ENCODE measurements at places on chromosomes 2 and 18.
A peak's percentile ranks its signal among the peaks of the same experiment; 100 is the strongest.

DNA sequence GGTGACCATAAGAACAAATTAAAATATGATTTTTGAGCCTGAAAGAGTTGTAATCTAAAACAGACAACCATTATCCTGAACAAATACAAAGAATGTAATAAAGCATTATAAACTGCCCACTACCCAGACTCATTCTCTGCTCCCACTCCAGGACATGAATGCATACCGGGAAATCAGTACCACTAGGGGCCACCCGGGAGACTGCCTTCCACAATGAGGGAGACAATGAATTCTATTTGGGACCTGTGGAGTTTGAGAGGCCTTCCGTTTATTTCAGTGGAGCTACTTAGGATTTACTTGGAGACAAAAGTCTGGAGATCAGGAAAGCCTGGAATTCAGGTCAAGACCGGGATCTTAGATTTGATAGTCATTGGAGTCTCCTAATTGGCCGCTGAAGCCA, 50.0 kb downstream of the NAB1 start:
- no peak for DNase-seq

DNA sequence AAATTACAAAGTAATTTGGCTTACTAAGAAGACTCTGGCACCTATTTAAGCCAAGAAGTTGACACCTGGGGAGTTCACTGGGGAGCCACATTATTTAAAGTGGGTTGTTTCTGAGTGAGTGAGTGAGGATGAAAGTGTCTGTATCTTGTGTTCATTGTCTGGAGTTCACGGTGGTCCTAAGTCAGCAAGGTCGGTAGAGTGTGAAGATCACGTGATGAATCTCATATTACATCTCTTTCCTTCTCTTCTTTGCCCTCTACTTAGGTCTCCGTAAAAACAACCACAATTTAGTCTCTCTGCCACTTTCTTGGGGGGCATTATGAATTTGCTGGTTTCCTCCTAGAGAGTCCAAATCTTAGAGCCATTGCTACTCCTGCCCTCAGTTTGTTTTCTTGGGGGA, 67.8 kb downstream of the DIS3L2 start:
- no peak for DNase-seq

DNA sequence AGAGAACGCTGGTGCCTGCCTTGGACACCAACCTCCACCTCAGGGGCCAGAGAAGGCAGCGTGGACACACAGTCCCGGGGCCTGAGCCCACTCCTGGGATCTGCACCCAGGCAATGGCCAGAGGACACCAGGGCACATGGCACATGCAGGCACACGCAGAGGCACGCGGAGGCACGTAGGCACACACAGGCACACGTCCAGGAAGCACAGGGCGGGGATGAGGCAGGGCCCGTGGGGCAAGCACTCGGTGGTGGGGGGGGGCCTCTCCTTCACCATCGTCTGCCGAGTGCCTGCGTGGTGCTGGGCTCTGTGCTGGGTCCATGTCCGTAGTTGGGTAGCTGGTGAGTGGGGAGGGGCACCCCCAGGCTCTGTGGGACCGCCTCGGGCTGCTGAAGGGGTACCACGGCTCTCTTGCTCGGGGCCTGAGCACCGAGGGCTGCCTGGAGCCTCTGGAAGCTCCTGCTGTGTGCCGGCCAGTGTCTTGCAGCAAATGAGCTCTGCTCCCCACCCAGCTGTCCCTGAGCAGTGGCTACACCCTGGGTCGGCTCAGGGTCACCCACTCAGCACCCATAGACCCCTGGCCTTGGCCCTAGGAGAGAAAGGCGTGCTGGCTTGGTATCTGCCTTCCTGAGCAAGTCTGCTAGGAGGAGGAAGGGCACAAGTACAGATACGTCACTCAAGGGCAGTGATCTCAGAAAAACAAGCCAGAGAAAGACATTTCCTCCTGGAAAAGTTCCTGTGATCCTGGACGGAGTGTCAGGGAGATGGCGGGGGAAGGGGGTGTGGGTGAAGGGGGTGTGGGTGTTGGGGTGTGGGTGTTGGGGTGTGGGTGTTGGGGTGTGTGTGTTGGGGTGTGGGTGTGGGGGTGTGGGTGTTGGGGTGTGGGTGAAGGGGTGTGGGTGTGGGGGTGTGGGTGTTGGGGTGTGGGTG, 26.4 kb downstream of the RTP5 start:
- peak; percentile 88 for DNase-seq

- DNase-seq = no peak
These were observed 117.7 kb upstream of the SMIM21 start for GRCh38 chr18:75545189-75545588.

DNA sequence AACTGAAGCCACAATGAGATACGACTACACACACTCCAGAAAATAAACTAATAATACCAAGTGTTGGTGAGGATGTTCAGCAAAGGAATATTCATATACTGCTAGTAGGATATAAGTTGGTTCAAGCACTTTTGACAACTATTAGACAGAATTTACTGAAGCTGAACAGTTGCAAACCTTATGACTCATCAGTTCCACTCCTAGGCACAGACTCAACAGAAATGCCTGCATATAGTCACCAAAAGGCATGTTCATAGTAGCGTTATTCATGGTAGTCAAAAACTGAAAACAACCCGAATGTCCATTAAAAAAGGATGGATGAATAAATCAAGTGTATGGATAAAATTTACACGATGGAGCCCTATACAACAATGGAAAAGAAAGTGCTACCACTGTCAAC, 232.0 kb downstream of the ANAPC1 start:
- no peak for DNase-seq

- DNase-seq = no peak
These were observed 159.2 kb downstream of the DTNB start for GRCh38 chr2:25514043-25514637.

DNA sequence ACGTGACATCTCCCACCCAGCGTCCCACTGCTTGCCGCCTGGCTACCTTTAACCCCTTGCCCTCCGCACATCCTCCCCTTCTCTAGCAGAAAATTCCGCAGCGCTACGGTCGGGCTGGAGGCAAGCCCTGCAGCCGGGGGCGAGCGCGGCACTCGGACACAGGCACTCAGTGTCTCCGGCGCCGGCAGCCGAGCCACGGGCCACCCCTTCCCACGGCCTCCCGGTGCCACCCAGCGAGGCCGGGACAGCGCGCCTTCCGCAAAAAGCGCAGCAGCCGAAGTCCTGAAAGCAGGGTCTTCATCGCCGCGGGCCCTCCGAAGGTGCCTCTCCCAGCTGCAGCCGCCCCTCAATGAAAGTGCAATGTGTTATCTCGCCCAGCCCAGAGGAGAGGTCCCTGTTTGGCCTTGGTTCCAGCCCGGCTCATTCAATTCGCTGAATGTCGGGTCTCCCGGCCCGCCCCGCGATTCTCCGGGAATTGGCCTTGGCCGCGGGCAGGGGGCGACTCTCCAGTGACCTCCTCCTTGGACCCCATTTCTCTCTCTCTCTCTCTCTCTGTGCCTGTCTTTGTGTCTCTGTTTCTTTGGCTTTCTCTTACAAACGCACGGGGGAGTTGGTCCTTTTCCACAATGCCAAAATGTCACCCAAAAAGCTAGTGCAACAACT, 1.1 kb downstream of the DLGAP1 start:
- no peak for DNase-seq

GRCh38 chr2:132645722-132646539, 24.1 kb downstream of the LYPD1 start:
- no peak for DNase-seq

- DNase-seq = no peak
These were observed 187.1 kb upstream of the PIK3C3 start for GRCh38 chr18:41767960-41768359.

- no peak for DNase-seq
These were observed 485.8 kb downstream of the STK39 start for GRCh38 chr2:167761465-167762136.

DNA sequence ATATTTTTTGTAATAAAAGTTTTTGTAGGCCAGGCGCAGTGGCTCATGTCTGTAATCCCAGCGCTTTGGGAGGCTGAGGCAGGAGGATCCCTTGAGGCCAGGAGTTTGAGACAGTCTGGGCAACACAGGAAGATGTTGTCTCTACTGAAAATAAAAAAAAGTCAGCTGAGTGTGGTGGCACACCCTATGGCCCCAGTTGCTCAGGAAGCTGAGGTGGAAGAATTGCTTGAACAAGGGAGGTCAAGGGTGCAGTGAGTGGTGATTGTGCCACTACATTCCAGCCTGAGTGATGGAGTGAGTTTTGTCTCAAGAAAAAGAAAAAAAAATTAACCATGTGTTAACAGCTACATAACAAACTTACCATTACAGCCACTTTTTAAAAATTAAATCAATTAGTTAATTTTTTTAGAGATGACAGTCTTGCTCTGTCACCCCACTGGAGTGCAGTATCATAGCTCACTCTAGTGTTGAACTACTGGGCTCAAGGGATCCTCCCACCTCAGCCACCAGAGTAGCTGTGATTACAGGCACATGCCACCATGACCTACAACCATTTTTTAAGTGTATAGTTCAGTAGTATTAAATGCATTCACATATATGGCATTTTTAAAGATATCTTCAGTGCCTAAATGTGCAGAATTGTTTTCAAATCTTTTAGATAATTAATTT, 67.2 kb upstream of the ACYP2 start:
- DNase-seq = no peak

GRCh38 chr2:126802316-126802715, 96.4 kb upstream of the TEX51 start:
- no peak for DNase-seq

Measured in body of pancreas (tissue), 4 donors.